NCI-H526 treated with DMSO at 0.1 percent for 48 hours (cell line): ENCODE measurements at places on chromosomes 6 and 20.

DNA sequence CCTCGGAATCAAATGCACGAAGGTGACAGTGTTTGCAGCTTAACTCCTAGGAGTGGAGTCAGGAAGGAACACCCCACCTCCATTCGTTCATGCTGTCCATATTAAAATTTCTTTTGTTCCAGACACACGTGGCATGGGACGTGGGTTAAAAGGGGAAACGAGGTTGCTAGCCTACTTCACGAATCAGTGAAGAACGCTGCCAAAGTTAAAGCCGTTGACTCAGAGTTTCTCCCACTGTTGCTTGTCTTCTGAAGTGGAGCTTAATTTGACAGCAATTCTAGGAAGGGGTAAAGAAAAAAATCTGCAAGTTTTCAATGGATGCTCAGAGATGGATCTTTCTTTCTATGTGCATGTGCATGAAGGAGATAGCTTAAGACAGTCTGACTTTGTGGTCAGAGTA is 499.1 kb downstream of the CD83 start:
- no peak for DNase-seq

DNA sequence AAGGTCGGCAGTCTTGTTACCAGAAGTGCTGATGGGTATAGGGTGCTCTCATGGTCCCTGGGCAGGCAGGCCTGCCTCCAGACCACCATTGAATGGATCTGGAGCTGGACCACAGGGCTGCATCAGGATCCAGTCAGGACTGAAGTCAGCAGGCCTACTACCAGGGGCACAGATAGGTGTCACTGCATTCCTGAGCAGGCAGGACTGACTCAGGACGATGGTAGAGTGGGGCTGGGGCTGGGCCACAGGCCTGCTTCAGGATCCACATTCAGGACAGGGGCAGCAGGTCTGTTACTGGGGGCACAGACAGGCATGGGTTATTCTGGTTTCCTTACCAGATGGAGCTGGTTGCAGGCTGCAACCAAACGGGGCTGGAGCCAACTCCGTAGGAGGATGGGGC is 51.4 kb upstream of the MAP3K4 start:
- no peak for DNase-seq

DNA sequence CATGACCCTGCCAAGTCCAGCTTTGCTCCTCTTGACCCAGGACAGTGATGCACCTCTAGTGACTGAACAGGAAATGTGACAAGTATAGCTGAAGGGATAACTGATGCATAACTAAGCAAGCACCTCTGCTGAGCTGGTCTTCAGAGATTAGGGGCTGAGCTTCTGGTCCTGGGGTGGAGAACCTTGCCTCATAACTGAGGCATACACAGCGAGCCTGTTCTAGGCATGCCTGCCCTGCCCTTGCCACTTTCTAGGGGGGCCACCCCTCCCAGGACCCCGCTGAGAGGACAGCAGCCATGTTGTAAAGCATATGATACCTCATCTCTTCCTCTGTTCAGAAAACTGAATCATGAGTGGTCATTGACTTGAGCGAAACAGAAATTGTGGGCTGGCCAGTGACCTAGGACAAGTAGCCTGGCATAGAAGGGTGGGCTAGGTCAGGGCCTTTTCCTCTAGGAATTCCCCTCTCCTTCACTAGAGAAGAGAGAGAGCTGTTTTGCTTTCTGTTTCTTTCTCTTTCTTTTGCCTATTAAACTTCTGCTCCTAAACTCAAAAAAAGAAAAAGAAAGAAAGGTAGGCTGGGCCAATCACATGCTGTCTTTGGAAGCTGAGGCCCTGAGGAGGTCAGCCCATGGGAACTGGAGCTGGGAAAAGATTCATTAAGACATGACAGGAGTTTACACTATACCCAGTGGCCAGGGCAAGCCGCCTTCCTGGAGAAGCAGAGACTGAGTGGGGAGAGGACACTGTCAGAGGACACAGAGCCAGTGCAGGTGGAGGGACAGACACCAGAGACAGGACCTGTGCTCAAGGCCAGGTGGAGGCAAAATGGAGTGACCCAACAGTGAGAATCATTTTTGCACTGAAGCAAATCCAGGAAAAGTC is 23.1 kb downstream of the ALDH5A1 start:
- DNase-seq = no peak

- no peak for DNase-seq
Observed at GRCh38 chr6:42720739-42721138, 1.7 kb downstream of the PRPH2 start.

DNA sequence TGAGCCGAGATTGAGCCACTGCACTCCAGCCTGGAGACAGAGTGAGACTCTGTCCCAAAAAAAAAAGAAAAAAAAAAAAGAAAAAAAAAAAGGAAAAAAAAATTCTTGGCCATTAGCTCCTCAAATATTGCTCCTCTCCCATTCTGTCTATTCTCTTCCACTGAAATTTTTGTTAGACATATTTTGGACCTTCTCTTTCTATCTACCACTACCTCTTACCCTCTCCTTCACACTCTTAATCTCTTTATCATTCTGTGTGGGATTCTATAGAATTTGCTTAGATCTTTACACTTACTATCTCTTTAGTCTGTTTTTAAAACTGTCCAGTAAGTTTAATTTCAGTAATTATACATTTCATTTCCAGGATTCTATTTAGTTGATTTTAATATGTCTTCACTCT is 85.0 kb downstream of the IRAK1BP1 start:
- no peak for DNase-seq

DNA sequence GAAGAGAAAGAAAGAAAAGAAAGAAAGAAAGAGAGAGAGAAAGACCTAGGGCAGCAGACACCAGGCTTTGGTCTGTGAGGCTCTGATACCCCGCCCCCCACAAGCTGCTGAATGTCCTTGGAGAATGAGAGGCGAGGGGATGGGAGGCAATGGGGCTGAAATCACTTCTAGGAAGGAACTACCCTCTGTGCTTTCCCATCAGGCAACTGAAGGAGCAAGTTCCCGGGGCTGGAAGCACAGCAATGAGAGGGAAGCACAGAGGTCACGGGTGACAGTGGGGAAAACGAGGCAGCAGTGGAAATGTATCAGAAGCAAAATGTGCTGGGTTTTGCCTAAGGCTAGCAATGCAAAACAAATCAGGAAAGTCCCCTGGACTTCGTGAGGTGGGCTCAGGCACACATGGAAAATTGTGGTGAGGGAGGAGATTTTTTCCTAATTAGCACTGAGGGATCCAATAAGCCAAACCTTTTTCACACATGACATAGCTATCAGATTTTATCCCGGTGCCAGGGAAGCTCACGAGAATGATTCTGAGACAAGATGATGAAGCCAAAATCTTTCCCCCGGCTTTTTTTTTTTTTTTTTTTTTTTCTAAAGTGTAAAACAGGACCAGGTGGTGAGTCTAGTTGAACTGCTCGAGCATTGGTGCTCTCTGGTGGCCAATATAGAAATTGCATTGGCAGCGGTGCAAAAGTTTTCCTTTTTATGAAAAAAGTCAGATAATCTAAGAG is 16.8 kb upstream of the ARFGEF2 start:
- no peak for DNase-seq

GRCh38 chr6:32046450-32047083 is 8.4 kb downstream of the CYP21A2 start:
- no peak for DNase-seq

- DNase-seq = no peak
Observed at GRCh38 chr6:52164319-52165094, 21.7 kb upstream of the IL17A start.

DNA sequence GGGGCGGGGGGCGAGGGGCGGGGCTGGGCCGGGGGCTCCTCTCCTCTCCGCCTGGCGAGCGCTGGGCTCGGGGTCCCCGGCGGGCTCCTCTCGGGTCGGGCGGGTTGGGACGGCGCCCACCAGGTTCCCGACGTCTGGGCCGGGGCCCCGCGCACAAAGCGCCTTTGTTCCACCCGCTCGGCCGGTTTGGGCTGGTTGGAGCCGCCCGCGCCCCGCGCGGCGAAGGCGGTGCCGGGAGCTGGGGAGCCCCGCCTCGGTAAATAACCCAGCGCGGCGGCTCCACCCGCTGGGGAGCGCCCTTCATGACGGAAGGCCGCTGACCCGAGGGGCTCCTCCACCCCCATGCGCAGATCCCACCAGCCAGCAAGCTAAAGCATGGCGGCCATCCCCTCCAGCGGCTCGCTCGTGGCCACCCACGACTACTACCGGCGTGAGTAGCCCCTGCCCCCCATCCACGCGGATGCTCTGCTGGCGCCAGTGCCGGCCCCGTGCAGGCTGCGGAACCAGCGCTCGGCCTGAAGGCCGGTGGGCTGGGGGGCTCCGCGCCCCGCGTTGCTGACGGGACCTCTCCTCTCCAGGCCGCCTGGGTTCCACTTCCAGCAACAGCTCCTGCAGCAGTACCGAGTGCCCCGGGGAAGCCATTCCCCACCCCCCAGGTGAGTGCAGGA is 503 bp downstream of the PPDPF start:
- DNase-seq = peak; percentile 58

GRCh38 chr6:74137911-74138310 is 441.9 kb downstream of the CD109 start:
- DNase-seq = no peak

DNA sequence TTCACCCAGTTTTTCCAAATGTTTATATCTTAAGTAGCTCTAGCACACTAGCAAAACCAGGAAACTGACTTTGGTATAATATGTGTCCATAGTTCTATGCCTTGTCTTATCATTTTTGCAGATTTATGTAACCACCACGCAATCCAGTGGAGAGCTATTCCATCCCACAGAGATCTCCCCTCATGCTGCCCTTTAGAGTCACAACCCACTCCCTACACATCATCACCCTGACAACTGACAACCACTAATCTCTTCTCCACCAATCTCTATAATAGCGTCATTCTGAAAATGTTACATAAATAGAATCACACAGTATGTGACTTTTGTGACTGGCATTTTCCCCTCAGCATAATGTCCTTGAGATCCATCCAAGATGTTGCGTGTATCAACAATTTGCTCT is 29.1 kb downstream of the HLA-DRB5 start:
- no peak for DNase-seq

DNA sequence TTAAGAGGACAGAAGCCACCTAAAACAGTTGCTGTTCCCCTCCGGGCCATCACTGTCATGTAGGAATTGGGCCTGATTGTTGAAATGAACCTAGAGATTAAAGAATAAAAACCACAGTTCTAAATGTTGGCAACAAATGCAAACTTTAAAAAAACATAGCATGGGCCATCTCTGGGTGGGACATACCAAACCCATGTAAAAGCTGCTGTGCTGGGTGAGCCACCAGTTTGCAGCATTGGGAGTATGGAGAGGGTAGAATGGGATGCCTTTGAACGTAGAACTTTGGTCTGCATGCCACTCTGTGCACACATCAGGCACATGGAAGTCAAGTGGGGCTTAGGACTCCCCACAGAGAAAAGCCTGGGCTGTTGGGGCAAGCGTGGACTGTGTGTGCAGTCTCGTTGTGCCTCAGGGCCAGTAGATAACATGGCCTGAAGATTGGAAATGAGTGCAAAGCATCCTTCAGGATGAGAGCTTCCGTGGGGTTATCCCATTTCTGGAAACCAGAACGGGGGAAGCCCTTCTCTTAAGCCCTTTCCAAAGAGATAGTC is 28.1 kb downstream of the EPB41L1 start:
- DNase-seq = no peak

- peak; percentile 91 for DNase-seq
Observed at GRCh38 chr6:16249971-16250370, 11.6 kb downstream of the GMPR start.

GRCh38 chr6:30752157-30752927 is 8.0 kb upstream of the IER3 start:
- DNase-seq = no peak

GRCh38 chr6:126824815-126825214 is 293.7 kb upstream of the RSPO3 start:
- no peak for DNase-seq

DNA sequence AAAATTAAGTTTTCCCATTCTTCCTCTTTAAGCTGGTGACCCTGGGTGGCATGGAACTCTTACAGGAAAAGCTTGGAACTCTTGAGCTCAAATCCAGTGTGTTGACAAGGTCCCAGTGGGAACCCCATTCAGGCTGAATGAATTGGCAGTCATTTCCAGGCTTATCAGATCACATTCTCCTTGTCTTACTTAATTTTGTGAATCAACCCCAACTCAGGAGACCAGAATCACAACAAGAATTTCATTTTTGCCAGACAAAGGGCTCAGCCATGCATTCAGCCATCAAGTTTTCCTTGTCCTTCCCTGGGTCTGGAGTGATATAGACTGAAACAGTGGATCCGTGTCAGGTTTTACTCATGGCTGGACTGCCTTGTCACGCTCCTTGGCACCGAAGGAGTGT is 92.1 kb upstream of the EEF1E1 start:
- no peak for DNase-seq

GRCh38 chr6:24329022-24329421 is 28.8 kb downstream of the DCDC2 start:
- no peak for DNase-seq

- DNase-seq = no peak
Observed at GRCh38 chr20:1166948-1167720, 17.6 kb downstream of the TMEM74B start.

DNA sequence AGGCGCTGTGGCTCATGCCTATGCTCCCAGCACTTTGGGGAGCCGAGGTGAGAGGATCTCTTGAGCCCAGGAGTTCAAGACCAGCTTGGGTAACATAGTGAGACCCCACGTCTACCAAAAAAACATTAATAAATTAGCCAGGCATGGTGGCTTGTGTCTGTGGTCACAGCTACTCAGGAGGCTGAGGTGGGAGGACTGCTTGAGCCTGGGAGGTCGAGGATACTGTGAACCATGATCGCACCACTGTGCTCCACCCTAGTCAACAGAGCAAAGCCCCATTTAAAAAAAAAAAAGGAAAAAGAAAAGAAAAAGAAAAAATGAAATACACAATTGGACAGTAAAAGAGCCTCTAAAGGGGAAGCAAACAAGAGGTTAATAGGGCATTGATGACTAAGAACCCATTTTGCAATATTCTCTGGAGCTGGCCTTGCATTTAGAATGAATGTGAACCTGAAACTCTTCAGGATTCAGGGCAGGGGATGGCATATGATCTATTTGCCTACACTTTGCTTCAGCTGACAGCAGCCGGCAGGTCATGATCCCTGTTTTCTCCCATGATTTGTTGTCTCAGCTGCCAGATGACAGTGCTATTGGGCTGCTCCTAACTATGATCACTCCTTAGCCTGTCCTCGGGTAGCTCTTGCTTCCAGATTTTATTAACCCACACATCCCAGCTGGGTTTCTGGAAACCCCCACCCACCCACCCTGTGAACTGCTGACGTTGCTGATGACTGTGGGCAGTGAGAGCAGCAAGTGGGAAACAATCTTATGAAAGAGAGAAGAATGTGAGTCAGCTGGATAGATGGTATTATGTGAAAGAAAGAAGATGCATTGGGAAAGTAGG is 83.8 kb upstream of the ELOVL5 start:
- DNase-seq = no peak
